ENCODE measurements at places on chromosomes 1 and 21. TPM values are rescaled to one million over a fixed set of nuclear protein-coding genes. Genes with fewer than 3 reads are reported as not detected.

Gene RPAP2
- polyA plus RNA-seq, result 24.6 TPM

Gene ERO1B
- polyA plus RNA-seq, result 23.0 TPM

Gene SMCP
- polyA plus RNA-seq, result not detected

Gene GBP6
- polyA plus RNA-seq, result not detected

Gene KCNH1
- polyA plus RNA-seq, result 0.64 TPM

Gene SPATA21
- 0.13 TPM for polyA plus RNA-seq

Gene DPT
- 12.9 TPM for polyA plus RNA-seq

Gene SARS1
- polyA plus RNA-seq, result 64.3 TPM

Gene DEPDC1
- polyA plus RNA-seq, result 0.95 TPM

Gene CNR2
- polyA plus RNA-seq, result not detected

Gene LZIC
- 13.3 TPM for polyA plus RNA-seq

Gene MTMR11
- polyA plus RNA-seq, result 52.6 TPM

All from adrenal gland (tissue), 19 donors.